ENCODE measurements at places on chromosomes 2 and 18. TPM values are rescaled to one million over a fixed set of nuclear protein-coding genes. Genes with fewer than 3 reads are reported as not detected.

GRCh38 chr18:28816155-28816554, 639.2 kb upstream of the CDH2 start:
- no peak for DNase-seq

DNA sequence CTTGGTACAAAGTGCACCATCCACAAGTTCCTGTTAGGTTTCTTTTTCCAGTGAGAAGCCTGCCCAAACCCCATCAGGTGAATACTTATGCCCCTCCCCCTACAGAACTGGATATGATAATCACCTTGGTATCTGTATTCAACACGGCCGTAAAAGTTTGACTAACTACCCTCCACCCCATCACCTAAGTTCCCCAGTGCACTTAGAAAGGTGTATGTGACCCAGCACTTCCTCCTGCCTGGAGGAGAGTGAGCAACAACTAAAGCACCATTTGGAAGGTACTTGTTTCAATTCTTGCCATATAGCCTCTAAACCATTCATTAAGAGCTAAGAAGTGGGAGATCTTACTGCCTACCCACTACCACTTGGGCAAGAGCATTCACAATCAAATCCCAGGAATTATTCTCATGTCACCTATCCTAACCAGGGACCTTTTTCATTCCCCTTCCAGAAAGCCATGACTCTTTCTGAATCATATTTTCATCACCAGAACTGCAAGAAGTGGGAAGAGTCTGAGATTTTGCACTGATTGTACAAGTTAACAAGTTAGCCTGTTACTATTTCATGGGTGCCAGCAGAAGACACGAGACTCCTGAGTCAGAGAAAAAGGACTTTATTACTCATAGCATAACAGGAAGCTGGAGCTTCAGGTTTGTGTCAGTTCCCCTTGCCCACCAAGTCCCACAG, 53.5 kb upstream of the NDUFV2 start:
- no peak for DNase-seq

The PLB1 gene
- total RNA-seq = 4.5 TPM

GRCh38 chr18:7711495-7711894, 144.4 kb downstream of the PTPRM start:
- DNase-seq = no peak

The KCNG3 gene
- total RNA-seq = not detected

DNA sequence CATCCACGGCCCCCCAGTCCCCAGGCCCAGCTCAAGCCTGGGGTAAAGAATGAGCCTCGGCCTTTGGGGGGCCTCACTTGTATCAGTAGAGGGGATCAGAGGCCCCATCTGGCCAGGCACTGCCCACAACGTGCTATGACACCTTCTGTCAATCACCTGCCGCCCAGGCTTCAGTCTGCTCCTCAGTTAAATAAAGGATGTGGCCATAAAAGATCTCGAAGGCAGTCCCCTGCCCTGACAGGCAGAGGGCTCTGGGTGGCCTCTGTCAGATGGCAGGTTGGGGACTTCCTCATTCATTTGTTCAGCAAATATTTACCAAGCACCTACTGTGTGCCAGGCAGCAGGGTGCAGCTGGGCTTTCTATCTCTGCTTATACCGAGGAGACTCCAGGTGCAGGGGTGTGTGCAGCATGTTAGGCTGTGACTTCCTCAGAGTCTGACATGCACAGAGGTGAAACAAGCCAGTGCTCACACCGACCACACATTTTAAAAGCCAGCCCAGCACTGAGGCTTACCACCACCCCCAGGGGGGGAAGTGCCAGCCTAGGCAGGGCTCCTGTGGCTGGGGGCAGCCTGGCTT, 166.4 kb downstream of the GALNT1 start:
- DNase-seq = no peak
